Activated T-cell treated with anti-CD3 and anti-CD28 coated beads for 4 hours (primary cell): ENCODE measurements at places on chromosomes 2 and 18.

DNA sequence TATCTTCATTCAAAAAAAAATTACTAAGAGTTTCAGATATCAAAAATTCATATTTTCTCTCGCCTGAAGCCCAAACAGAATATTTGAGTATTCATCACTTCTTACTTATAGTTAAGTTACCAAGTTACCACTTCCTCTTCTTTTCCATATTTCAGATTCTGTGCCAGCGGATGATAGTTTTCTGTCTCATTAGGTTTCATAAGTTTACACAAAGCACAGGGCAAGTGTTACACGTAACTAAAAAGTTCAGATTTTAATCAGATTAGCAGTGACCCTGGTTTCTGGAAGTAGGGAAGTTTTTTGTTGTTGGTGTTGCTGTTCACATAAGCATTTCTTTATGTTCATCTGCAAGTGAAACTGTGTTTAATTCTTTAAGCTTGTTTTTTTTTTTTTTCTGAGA is 10.2 kb downstream of the AFTPH start:
- DNase-seq = no peak

GRCh38 chr18:58345875-58346274 is 283.0 kb downstream of the ALPK2 start:
- DNase-seq = no peak

- DNase-seq = no peak
These were observed 65.9 kb downstream of the ADI1 start for GRCh38 chr2:3453190-3453999.

GRCh38 chr18:10546557-10547300 is 20.9 kb downstream of the NAPG start:
- no peak for DNase-seq

- DNase-seq = no peak
These were observed 572.0 kb upstream of the ZEB2 start for GRCh38 chr2:145091967-145092366.

DNA sequence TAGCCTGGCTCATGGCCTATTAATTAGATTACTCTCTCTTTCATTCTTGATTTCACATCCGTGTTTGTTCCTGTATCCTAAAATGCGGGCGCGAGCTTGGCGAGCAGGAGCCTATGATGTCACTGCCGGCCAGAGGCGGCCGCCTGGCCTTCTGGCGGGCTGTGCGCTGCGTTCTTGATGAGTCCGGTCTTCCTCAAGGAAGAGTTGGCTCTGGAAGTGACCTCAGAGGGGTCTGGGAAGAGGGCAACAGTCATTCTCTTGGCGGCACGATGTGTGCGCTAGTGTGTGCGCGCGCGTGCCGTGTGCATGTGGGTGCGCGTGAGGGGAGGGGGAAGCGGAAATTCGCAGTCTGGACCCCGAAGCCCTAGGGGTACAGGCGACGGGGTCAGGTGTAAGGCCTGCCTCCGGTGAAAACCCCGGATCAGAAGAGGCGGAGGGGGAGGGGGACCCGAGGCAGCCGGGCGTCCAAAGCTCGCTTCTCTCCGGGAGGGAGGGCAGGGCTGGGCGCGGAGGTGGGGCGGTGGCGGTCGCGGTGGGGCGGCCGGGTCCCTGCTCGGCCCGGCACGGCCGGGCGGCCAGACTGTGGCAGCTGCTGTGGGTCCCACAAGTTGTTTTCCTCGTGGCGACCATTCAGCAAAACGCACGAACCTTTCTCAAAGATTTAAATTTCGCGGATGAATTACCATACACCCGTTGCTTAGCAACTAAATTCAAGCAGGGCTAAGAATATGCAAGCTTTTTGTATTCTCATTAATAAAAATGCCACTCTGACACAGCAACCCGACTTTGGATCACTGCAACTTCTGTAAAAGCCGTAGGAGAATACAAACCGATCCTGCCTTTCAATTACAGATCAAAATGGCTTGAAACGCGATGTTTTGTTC is 8.4 kb downstream of the POU3F3 start:
- no peak for DNase-seq

DNA sequence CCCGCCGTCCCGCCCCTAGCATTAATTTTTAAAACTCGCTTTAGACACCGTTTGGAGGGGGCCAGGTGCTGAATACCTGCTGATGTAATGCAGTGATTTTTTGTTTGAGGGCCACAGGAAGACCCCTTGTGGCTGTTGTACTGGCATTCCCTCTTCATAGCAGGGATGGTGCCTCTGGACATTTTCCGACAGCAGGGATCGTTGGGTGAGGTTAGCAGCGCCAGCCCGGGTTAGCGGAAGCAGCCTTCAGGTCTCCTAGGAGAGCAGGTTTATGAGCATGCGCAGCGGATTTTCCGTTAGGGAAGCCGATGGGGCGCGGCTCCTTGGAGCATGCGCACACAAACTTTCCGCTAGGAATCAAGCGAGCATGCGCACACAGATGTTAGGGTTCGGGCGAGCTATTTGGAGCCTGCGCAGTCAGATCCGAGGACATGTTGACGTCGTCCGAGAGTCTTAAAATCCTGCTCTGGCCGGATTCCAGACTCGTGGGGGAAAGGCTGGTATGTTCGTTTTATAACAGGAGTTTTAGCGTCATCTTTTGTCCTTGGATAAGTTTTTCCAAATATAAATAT is 17.2 kb upstream of the C2orf74 start:
- DNase-seq = peak; percentile 94

- DNase-seq = no peak
These were observed 66.8 kb upstream of the MC2R start for GRCh38 chr18:13982126-13982525.

- DNase-seq = no peak
These were observed 40.5 kb downstream of the ANKRD12 start for GRCh38 chr18:9177031-9177430.

DNA sequence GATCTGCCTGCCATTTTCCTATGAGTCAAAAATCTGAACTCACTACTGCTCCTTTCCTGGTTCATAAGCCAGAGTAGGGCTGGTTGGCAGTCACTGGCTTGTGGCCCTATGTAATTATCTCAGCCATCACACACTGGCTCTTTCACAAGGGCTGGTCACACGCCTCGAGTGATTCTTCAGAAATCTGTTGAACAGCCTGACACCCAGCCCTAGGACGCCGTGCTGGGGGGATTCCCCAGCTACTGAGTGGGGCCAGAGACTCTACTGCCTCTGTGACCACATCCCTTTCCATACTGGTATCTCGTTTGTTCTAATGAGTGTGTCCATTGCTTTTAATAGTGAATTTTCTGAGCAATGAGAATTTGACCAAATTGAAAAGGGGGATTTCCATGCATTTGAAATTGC is 45.8 kb upstream of the RBM44 start:
- DNase-seq = no peak

DNA sequence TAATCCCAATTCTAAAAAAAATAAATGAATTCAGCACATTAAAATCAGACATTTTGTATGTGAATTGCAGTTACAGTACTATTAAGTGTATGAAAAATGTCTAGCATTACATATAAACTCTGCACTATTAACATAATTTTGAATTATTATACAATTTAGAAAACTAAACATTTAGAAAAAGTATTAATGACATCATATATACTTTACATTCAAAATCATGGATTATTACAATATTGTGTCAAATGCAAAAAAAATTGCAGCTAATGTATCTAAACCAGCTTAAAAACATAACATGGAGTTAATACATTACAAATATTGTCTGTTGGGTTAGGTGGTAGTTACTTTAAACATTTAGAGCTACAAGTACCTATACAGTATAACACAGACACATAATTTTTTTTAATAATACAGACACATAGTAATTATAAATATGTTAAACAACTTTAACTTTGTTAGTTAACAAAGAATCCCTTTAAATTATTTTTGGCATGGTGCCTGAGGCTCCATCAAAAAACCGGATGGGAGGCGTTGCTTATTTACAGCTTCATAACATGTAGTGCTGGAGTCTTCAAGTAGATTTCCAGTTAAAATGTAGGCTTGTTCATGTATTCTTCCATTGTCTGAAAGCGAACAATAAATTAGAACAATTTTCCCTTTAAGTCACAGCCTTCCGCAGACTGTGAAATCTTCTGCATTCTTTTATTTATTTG is 79.1 kb downstream of the AP1S3 start:
- DNase-seq = no peak

- DNase-seq = no peak
These were observed 686.4 kb downstream of the PLCL1 start for GRCh38 chr2:198490748-198491147.

DNA sequence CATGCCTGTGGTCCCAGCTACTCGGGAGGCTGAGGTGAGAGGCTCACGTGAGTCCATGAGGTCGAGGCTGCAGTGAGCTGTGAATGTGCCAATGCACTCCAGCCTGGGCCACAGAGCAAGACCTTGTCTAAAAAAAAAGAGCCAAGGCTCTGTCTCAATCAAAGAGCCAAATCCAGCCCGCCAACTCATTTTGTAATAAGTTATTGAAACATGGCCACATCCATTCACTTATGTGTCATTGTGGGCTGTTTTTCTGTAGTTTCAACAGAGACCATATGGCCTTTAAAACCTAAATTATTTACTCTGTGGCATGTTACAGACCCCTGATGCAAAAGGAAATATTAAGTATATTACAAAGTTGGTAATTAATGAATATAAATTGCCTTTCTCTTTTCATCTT is 60.8 kb downstream of the GPR39 start:
- DNase-seq = no peak

GRCh38 chr2:221618007-221618406 is 45.9 kb upstream of the EPHA4 start:
- no peak for DNase-seq

GRCh38 chr2:203649176-203649814 is 57.1 kb upstream of the CD28 start:
- DNase-seq = no peak

DNA sequence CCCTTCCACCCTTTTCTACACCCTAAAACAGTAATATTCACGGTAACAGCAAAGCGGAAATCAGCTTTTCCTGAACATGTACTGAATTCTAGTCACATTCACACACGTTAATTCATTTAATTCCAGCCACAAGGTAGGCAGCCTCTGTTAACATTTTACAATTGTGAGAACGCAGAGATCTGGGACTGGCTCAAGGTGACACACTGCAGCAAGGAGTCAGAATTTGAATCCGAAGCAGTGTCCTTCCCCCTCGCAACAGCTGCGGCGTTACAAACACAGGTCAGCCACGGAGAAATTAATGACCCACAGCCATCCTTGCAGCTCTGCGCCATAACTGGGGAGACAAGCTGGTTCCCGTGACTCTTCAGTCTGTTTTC is 818 bp upstream of the SLC20A1 start:
- DNase-seq = no peak

- DNase-seq = no peak
These were observed 1.4 kb downstream of the ACTR1B start for GRCh38 chr2:97662386-97662894.

DNA sequence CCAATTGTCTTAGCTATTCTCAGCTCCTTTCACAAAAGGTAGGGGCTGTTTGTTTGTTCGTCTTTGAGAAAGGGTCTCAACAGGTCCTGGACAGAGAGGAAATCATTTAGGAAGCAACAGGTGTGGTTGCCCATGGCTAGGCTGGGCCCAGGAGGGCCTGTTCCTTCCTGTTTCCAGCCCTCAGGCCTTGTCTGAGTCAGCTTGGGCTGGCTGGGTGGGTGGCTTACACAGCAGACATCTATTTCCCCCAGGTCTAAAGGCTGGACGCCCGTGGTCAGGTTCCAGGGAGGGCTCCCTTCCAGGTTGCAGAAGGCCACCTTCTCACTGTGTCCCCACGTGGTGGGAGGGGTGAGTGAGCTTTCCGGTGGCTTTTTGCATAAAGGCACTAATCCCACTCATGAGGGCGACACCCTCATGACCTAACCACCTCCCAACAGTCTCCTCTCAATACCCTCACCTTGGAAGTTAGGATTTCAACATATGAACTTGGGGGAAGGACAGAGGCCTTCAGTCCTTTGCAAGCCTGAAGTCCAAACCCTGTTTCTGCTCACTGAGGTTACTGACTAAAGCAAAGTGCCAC is 45.5 kb downstream of the ARHGEF4 start:
- DNase-seq = no peak

DNA sequence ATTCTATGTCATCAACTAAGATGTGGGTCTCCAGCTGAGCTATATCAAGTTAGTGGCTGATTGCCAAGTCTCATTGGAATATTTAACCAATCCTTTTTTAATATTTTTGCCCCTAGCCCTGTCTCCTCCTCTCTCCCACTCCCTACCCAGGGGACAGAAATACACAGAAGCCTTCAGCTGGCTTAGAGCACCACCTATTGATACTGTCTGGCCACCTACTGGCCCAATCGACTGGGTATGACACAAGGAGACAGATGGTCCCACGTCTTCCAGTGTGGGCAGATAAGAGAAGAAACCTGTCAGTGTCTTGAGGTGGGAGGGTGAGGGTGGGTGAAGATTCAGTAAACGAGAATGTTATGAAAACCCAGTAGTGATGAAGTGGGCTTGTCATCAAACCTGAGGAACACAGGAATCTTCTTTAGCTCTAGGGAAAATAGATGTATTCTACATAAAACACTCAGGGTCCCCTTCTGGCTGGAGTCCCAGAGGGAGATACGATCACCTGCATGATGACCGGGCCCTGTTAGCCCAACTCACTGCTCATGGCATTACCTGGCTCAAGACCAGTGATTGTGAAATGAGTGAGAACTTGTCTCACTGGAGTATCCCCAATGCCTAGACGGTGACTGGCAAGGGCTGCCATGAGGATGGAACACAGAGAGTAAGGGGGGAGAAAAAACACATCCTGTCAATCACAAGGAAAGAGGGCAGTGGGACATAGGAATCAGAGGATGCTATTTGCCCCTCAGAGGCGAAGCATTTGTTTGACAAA is 26.7 kb downstream of the POLR1A start:
- no peak for DNase-seq

- no peak for DNase-seq
These were observed 25.5 kb downstream of the LNPK start for GRCh38 chr2:175976391-175977157.

DNA sequence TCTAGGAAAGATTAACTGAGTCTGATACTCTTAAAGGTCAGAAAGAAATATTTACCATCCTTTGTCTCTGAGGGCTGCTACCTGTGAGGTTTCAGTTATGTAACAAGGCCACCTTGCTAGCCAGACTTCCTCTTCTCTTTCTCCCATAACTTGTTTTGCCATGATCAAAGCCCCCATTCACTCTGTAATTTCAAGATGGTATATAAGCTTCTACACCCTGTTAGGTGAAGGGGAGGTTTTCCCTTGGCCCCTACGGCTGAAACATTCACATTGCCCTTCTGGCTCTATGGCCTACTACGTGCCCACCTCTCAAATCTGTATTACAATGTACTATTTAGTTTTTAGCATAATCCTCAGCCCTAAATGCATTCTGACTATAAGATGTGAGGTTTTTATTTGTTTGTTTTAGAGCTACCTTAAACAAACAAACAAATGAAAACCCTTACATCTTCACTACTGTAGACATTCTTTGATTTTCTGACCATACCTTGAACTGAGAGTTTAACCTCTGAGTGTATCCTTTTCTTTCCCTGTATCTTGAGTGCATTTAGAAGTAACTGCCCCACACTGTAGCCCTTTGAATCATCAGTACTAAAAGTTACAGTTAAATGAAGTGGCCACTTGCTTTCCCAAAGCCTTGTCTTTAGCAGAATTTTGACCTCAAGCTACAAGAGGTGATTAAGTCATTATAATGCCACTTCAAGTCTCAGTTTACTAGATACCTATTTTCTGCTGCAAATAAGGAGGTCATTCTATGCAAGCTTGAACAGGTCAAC is 332.2 kb downstream of the SOCS6 start:
- DNase-seq = no peak

- no peak for DNase-seq
These were observed 4.8 kb downstream of the OTX1 start for GRCh38 chr2:63055226-63056106.
